ENCODE measurements at places on chromosomes 12 and 14.

DNA sequence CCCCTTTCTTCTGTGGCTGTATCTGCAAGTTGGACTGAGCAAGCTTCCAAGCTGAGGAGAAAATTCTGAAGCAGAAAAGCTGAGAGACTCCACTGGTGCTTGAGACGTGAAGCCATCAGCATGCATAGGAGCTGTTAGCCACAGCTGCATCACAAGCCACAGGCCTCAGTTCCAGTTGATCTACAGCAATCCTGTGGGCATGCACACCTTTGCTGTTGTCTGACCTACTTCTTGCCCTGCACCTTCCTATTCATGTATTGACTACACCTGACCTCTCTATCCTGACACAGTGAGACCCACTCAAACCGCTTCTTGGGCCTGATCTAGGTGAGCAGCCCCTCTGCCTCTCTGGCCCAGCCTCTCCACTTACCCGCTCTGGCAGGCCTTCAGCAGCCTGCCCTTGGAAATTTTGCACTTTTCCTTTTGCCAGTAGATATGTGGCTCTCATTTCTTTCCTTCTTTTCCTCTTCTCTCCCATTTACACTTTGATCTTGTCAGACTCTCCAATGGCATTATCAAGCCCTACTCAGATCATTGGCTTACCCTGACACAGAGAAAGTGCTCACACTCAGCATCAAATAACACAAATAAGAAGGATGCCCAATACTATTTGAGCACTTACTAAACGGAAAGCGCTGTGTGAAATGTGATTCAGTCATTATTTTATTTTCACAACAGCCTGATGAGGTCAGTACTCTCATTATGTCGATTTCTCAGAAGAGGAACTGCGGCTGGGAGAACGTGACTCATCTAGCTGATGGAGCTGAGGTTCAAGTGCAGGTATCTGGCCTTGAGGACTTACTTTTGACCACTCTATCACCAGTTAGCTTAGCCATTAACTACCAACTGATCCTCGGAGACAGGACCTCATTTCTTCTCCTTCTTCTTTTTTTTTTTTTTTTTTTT is 21.9 kb upstream of the PTGR2 start:
- DNase-seq: no peak

GRCh38 chr14:33979613-33980276 is 28.9 kb upstream of the EGLN3 start:
- DNase-seq: no peak

DNA sequence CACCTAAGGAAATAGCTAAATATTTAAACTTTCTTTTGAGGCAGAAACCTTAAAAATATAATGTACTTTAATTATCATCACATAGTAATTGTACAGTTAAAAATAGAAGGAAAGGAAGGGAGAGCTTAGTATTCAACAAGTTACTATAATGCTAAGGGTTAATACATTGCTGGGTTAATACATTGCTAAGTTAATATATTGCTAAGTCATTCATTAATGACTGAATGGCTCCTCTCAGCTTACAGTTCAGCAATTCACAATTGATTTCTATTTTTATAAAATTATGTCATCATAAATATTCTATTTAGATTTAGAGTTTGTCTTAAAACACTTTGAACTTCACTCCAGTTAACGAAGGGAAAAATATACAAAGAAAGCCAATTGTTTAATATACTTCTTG is 207.9 kb downstream of the BMP4 start:
- no peak for DNase-seq

GRCh38 chr12:47707355-47707754 is 1.5 kb upstream of the RPAP3 start:
- no peak for DNase-seq

- DNase-seq: no peak
These were observed 444.9 kb downstream of the TRHDE start for GRCh38 chr12:72717036-72717435.

Measured in psoas muscle (tissue), 8 donors.